ENCODE measurements at places on chromosomes 7 and 10.

DNA sequence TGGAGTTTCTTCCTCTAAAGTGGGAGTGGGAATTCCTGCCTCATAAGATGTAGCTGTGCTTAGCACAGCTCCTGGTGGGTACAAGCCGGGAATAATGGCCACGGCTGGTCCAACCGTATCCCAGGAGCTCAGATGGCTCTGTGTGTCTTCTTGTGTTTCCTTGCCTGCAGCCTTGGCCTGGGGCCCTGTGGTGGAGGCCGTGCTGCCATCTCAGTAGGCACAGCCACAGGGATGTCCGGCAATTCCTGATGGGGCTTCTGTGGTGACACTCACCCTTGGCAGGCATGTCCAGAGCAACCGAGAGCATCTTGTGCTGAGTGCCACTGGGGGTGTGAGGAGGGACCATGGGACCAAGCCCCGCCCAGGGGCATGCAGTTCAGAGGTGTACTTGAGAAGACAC lies 50.0 kb upstream of the AQP1 start:
- no peak for DNase-seq

GRCh38 chr7:158847451-158847866 lies 8.9 kb upstream of the DYNC2I1 start:
- DNase-seq: no peak

DNA sequence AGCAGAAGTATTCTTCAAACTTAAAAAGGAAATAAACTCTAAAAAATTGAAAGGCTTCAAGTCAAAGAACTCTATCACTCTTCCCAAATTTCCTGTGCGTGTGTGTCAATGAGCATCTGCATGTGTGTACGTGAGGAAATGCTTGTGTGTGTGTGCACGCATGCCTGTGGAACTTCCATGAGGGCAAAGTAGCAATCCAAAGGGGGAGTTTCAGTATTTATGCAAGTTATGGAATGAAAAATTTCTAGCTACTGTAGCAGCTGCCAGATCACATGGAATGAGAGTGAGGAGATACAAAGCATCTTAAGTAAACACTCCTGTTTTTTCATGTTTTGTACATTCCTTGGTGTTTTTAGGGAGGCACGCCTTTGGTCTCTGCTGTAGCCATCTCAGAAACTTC lies 152.6 kb downstream of the RAPGEF5 start:
- DNase-seq: no peak

DNA sequence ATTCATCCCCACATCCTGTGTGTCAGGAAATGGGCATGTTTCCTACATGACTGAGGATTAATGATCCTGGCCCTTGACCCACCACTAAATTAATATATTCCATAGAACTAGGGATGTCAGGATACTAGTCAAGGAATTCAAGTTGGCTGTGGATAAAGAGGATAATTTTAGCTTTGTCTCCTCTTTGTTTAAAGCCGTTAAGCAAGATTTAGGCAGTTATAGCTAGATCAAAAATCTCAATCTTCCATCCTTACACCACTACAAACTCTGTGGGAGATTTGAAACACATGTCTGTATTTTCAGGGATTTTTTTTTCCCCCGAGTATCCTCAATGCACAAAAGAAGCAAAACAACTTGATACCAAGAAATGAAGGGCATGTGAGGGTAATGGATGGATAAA lies 417.1 kb downstream of the MAGI2 start:
- DNase-seq: no peak

GRCh38 chr10:110382695-110383094 lies 78.0 kb upstream of the SMNDC1 start:
- no peak for DNase-seq

DNA sequence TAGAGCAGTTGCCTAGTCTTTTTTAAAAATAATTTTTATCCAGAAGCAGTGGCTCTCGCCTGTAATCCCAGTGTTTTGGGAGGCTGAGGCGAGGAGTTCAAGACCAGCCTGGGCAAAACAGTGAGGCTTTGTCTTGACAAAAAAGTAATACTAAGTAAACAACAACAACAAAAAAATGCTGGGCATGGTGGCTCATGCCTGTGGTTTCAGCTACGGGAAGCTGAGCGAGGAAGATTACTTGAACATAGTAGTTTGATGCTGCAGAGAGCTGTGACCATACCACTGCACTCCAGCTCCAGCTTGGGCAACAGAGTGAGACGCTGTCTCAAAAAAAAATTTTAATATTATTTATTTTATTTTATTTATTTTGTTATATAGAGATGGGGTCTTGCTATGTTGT lies 31.3 kb upstream of the TPST1 start:
- no peak for DNase-seq

DNA sequence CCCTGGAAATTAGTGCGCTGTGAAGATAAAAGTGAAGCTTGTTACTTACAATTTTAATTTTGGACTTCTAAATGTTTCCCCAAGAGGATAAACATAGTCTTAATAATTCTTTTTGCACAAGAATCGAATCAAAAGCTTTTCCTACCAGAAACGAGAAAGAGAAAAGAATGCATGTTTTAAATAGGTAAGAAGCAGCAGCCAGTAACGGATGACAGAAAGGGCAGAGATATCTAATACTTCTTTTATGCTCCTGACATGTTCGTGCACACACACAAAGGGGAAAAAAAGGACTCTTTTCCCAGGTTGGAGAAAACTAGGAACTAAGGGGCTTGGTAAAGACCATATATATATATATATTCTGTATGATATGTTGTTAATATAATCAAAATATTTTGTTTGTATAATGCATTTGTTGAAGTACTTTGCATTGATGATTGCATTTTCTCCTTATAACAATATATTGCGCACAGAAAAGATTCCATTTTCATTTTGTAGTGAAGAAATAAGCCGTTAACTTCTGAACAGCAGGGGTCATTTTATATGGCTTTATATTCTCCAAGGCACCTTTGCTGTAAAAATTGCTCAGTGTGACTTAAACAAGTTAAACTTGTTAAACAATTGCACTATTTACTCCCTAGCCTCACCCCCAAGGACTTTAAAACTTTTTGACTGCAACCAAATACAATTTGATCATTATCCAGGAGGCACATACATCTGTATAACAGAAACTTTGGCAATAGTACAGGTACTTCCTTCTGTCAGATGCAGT lies 2.2 kb downstream of the PRKAR2B start:
- DNase-seq: no peak

DNA sequence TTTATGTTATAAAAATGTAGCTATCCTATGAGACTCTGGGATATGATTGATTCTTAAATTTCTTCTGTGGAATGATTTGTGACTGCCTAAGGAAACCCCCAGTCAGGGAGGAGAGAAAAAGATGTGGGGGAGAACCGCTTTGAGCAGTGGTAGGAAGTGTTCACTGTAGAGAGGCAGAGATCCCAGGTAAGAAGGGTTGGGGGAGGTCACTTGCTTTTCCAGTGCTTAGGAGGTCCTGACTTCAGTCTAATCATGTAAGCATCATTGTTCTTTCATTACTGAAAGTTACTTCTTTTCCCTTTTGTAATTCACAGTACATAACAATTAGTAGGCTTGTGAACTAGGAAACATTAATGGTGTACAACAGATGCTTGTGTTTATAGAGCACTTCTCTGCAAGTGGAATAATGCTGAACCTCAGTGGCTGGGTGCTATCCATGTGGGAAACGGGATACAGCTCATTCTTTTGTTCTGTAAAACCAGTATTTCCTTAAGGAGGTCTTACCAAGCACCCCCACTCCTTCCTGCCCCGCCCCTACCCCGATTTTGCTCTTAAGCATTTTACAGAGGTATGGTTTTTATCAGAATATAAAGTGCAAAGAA lies 165.4 kb downstream of the ST7 start:
- DNase-seq: peak; percentile 56

DNA sequence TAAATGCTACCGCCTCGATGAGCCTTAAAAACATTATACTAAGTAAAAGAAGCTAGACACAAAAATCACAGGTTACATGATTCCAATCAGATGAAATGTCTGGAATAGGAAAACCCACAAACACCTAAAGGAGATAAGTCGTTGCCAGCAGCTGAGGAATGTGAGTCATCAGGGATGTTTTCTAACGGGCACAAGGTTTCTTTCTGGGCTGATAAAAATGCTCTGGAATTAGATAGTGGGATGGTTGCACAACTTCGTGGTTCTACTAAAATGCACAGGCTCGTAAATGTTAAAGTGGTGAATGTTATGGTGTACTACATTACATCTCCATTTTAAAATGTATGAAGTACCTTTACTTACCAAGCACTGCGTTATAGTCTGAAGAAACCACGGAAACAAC lies 9.7 kb downstream of the ABLIM1 start:
- DNase-seq: no peak

DNA sequence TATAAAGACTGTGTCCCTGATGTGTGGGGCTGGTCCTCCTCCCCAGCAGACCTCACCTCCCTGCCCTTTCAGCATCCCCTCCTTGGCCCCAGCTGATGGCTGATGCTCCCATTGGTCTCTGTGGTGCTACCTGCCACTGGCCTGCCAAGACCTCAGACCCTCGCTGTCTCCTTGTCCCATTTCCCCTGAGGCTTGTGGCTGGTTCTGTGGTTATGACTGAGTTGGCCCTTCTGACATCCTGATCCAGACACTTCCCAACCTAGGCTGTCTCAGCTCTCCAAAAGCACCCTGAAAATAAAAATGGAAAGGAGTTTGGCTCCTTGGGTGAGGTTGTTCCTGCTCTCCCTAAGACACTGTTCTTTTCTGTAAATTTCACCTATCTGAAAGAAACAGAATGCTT lies 214.2 kb downstream of the RPS24 start:
- DNase-seq: no peak

- no peak for DNase-seq
These were observed 7.8 kb upstream of the RBM28 start for GRCh38 chr7:128351296-128352152.

GRCh38 chr7:1979591-1980560 lies 252.9 kb downstream of the MAD1L1 start:
- no peak for DNase-seq

DNA sequence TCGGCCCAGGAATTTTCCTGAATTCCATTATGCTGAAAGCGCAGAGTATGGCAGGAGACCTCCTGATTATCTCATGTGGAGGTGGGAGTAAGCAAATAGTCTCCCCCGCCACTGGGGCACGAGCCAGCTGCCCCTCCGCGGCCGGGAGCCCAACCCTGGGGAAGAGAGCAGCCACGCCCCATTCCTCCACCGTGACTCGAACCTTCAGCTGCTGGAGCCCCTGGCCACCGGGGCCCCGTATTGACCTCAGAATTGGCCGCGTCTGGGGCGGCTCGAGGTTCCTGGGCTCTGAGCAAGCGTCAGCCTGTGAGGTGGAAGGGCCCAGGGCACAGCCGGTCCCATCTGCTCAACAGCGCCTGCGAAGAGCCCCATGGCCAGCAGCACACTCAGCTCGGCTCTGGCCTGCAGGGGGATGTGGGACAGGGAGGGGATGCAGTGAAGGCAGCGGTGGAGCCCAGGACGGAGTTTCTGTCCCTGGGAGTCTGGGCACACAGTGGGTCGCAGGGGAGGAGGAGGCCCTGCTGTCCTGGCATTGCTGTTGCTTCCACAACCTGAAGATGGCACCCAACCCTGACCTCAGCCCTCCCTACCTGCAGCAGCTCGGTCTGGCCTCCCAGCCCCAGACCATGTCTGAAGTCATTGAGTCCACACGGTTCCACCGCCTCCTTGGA lies 97.8 kb downstream of the CHST15 start:
- DNase-seq: peak; percentile 42

DNA sequence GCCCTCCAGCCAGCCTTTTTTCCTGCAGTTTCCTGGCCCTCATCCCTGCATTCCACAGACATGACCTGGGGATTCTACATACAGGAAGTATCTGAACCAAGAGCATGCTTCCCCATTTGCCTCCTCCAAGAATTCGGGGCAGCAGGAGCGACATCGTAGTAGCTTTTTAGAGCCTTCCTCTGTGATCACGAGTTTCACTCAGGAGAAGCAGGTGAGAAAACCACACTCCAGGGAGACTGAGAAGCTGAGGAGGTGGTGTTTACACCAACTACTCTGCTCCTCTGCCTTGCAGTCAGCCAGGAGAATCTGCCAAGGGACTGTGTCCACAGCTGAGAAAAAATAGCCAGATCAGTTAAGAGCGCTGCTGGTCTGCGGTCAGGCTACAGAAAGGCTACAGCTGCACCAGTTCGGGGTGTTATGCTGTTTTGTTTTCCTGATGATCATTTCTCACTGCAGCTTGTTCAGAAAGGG lies 54.1 kb downstream of the HSPA12A start:
- no peak for DNase-seq

DNA sequence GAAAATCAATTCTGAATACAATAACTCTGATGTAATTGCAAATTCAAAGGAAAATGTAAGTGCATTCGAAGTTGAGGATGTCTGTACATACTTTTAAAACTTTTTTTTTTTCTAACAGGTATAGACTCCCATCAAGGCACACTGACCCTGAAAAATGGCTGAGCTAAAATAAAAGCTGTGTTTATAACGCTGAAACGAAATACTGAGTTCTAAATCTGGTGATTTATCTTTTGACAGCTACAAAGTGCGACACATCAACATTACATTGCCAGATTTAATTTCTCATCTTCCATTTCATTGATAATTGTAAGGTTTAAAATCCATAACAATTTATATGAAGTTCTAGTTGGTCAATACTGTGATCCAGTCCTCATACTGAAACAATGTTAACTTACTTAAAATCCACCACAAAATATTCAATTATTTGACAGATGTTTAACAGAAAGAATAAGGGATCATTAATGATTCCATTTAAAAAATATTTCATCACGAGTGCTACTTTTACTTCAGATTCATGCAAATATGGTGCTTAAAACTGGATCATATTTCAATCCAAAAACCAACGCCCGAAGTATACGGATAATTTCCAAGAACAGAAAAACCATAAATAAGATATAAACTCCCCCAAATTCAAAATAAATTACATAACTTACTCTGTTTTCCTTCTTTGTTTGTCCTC lies 1.4 kb downstream of the RAB11FIP2 start:
- no peak for DNase-seq

DNA sequence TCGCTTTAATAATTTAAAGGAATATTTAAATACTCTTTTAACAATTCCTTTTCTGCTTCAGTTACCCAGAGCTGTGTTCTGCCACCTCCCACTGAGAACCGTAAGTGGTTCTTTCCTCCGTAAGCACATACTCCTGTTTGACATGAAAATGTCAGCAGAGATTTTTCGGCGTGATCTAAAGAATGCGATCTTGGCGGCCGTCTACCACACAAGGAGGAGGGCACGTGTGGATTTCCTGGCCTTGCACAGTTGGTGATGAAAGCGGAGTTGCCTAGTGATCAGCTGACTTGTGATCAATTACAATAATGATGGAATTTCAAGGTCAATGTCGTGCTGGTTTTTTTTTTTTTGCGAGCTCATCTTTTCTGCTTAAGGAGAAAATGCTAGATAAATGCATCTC lies 35.6 kb upstream of the INSIG1 start:
- DNase-seq: no peak

- DNase-seq: no peak
These were observed 113.9 kb downstream of the DIP2C start for GRCh38 chr10:575402-576129.

DNA sequence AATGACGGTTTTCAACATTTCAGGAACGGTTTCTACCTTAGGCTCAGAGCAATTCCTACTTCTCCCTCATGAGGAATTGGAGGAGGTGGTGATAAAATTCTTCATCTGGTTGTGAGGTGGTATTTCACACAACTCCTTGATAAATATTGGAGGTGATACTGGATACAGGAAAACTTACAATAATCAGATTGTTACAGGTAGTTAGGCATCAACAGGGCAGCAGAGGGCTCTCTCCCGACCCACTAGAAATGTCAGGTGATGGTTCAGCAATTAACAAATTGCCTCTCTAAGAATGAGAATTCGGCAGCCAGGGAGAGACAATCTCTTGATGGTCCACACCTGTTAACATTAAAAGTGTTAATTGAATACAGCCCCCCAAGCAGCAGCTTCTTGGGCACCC lies 22.6 kb downstream of the ZNF786 start:
- DNase-seq: peak; percentile 15

GRCh38 chr10:3820255-3820654 lies 35.2 kb upstream of the KLF6 start:
- peak; percentile 30 for DNase-seq

All from NCI-H524 (cell line).